ENCODE measurements at places on chromosomes 7 and 10.

DNA sequence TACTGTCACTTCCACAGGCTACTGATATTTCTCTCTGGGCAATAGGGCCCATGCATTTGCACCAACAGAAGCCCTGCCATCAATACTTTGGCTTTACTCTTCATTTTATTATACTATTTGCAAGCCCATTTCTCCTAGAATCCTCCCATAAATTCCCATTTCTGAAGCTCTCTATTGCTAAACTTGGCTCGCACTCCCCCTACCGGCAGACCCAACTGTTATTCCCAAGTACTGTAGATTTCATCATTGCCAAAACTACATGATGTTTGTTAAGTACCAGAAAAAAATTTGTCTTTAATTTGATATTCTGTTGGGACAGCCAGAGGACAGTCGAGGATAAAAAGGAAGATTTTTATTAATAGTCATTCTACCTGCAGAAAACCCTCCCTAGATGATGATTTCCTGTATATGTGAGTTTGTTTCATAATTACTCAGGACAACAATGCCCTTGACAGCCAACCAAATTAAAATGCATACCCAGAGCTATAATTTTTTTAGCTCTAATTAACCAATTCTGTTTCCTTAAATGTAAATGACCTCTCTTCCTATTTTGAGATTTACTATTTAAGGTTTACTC lies 298.6 kb downstream of the REEP3 start:
- DNase-seq = peak; percentile 34

- DNase-seq = no peak
Measured at GRCh38 chr7:151415375-151416105, 5.7 kb upstream of the WDR86 start.

DNA sequence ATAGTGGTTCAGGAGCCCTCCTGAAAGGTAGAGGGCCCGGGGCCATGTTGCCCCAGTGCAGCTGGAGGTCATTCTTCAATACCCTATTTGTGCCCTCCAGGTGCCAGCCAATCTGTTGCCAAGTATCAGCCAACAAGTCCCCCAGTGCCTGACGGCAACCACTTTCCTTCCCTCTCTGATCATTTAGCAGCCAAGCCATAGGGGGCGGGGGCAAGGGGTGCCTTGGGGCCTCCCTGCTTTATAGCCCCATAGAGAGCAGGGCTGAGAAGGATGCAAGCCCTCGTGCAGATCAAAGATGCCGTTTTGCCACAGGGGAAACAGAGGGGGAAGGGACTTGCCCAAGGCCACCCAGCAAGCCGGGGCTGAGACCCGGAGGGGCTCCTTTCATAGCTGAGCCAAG lies 149.0 kb upstream of the CHST15 start:
- DNase-seq = no peak

DNA sequence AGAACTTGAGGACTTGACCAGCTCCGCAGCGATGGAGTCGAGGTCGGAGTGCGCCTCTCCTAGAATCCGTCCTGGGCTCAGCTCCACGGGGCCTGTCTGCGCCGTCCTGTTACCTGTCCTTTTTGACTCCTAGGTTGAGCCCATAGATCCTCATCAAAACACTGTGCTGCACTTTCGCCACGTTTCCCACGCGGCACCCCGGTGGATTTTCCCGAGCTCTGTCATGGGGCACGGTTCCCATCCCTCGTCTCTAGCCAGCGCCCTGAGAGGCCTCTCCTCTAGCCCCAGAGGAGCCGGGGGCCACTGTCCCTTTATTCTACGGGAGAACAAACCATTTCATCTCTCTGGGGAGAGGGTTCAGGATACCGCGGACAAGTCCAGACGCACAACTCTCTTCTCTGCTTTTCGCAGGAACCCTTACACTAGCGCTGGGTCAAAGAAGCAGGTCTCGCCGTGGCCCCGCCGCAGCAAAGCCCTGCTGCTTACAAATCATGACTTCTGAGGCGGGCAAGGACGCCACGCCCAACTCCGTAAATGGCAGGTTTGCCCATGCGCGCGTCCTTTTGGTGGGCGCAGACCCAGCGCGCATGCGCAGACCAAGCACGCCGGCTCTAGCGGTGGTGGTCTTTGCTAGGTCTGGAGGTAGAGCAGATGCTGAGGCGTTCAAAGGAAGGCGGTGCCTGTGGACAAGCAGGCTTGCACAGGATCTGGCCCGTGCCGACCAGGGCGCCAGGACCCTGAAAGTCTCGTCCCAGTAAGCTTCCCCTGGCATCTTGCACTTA lies 10.3 kb upstream of the ANKRD7 start:
- peak; percentile 11 for DNase-seq

- no peak for DNase-seq
Measured at GRCh38 chr10:80259405-80259871, 30.0 kb downstream of the MAT1A start.

- DNase-seq = no peak
Measured at GRCh38 chr7:33624215-33624614, 281.1 kb upstream of the BMPER start.

DNA sequence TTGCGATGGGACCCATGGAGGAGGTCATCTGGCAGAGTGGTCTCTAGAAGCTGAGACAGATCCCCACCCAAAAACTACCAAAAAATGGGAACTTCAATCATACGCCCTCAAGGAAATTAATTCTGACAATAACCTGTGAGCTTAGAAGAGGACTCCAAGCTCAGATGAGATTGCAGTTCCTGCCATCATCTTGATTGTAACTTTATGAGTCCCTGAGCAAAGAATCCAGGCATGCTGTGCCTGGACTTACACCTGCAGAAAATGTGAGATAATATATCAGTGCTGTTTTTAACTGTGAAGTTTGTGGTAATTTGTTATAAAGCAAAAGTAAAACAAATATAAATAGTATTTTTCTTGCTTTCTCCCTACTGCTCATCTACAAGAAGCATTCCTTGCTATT lies 299.6 kb upstream of the MBL2 start:
- DNase-seq = no peak

- DNase-seq = no peak
Measured at GRCh38 chr10:124918906-124919305, 23.0 kb upstream of the ZRANB1 start.
